ENCODE measurements at places on chromosomes 7 and 10. TPM values are rescaled to one million over a fixed set of nuclear protein-coding genes. Genes with fewer than 3 reads are reported as not detected.

DNA sequence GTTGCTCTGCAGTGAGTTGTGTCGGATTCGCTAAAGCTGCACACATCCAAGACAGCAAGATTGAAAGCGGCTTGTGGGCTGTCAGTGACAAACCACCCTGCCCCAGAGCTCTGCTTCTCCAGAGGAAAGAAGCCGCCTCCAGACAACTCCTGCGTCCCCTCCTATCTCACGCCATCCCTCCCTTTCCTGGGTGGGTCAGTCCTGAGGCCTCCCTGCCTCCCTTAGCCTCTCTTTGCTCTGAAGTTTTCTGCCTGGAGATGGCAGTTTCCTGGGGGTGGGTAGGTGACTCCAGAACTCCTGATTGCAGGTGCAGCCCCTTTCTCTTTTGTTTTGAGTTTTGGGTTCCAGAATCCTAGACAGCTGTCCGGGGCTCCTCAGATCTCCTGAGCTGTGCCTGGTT lies 78.7 kb downstream of the EMX2 start:
- DNase-seq: no peak
- no peaks in the 10 kb centered on the region for H3K4me1 ChIP-seq
- no peak overlapping the region for H3K27ac ChIP-seq
- H3K4me3 ChIP-seq: no peak overlapping the region
- no peaks in the 10 kb centered on the region for H3K27me3 ChIP-seq
- H3K36me3 ChIP-seq: no peaks in the 10 kb centered on the region

KMT2E gene
- 62.5 TPM for total RNA-seq

ANKRD30A gene
- total RNA-seq: not detected

MPP7 gene
- 6.9 TPM for total RNA-seq

FOXI2 gene
- not detected for total RNA-seq

- H3K4me3 ChIP-seq: no peak overlapping the region
- H3K36me3 ChIP-seq: no peaks in the 10 kb centered on the region
- H3K4me1 ChIP-seq: no peaks in the 10 kb centered on the region
- no peaks in the 10 kb centered on the region for H3K27me3 ChIP-seq
- no peak overlapping the region for H3K27ac ChIP-seq
These were observed 342.4 kb downstream of the BBS9 start for GRCh38 chr7:33471636-33472242.

- no peak overlapping the region for H3K27ac ChIP-seq
- no peak for DNase-seq
- H3K4me1 ChIP-seq: peaks cover 22% of the 10 kb centered on the region
- H3K36me3 ChIP-seq: no peaks in the 10 kb centered on the region
These were observed 42.1 kb downstream of the MDH2 start for GRCh38 chr7:76089865-76090475.

TRIM73 gene
- total RNA-seq: 6.1 TPM

GRCh38 chr7:142516038-142516501 lies 233.2 kb upstream of the PRSS1 start:
- H3K27ac ChIP-seq: no peak overlapping the region
- peaks cover 17% of the 10 kb centered on the region for H3K27me3 ChIP-seq
- peak; percentile 45 for DNase-seq
- no peaks in the 10 kb centered on the region for H3K36me3 ChIP-seq
- H3K4me1 ChIP-seq: no peaks in the 10 kb centered on the region
- no peak overlapping the region for H3K4me3 ChIP-seq

GRCh38 chr10:29285624-29286051 lies 3.2 kb upstream of the LYZL1 start:
- peaks cover 3% of the 10 kb centered on the region for H3K27me3 ChIP-seq
- H3K27ac ChIP-seq: no peak overlapping the region
- no peak overlapping the region for H3K4me3 ChIP-seq
- no peaks in the 10 kb centered on the region for H3K4me1 ChIP-seq

DNA sequence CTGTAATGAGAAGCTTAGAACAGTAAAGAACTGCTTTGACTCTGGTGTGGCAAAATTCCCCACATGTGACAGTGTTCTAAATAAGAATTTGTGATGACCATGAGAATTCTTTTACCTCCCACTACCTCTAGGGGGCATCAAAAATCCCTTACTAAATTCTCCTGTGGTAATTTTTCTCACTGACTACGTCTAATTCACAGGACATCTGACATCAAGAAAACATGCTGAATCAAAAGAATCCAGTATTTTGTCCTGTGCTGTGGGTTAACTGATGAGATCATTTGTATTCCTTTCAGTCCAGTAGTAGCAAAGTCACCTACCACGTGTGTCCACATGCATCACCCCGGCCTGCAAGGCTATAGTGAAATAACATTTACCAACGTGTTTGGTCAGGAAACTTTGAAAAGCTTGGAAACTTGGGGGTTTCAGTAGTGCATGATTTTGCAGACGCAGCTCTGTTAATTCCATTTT lies 103.8 kb downstream of the ATE1 start:
- peak; percentile 30 for DNase-seq
- H3K4me1 ChIP-seq: no peaks in the 10 kb centered on the region
- no peak overlapping the region for H3K4me3 ChIP-seq
- no peaks in the 10 kb centered on the region for H3K27me3 ChIP-seq
- H3K36me3 ChIP-seq: peaks cover 5% of the 10 kb centered on the region

PNLIP gene
- not detected for total RNA-seq
